ENCODE measurements at places on chromosomes 7 and 10.

- no peak for DNase-seq
These were observed 57.7 kb downstream of the PRSS58 start for GRCh38 chr7:142200206-142200605.

GRCh38 chr10:34101001-34101400 is 714.1 kb downstream of the PARD3 start:
- no peak for DNase-seq

- no peak for DNase-seq
These were observed 9.2 kb downstream of the PRKCQ start for GRCh38 chr10:6570893-6571292.

DNA sequence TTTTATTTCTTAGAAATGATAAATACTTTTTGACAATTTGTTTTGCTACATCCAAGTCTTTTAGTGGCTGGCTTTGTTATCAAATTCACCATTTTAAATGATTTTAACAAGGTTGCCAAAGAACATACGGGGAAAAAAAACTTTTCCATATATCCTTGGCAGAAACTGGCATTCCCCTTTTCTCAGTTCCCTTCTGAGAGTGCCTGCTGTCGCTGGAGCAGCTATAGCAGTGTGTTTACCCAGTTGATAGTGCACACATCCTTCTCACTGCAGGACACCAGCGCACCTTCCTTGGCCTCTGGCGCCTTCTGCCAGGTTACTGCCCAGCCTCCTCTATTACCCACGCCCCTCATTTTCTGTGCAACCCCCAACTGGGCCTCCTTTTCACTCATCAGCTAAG is 94.1 kb downstream of the ALOX5 start:
- DNase-seq = no peak

DNA sequence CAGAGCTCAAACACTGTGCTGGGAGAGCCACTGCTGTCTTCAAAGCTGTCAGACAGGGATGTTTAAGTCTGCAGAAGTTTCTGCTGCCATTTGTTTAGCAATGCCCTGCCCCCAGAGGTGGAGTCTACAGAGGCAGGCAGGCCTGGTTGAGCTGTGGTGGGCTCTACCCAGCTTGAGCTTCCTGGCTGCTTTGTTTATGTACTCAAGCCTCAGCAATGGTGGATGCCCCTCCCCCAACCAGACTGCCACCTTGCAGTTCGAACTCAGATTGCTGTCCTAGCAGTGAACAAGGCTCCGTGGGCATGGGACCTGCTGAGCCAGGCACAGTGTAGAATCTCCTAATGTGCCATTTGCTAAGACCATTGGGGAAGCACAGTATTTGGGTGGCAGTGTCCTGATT is 4.6 kb upstream of the CYP2C19 start:
- no peak for DNase-seq

DNA sequence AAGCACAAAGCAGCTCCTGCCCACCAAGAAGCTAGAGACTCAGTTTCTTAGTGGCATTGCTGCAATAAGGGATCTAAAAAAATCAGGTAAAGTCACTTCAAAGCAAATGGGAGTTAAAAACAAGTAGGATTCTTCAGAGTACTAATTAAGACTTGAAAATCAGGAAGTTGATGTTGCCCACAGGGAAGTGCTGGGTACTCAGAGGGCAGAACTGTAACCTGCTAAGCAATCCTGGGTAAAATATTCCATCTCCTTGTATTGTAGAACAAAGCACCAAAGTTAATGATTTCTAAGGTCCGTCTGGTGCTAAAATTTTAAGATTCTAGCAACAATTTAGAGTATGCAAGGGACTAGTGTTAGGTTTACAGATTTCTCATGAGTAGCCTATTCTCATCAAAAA is 8.3 kb downstream of the PEX1 start:
- no peak for DNase-seq

DNA sequence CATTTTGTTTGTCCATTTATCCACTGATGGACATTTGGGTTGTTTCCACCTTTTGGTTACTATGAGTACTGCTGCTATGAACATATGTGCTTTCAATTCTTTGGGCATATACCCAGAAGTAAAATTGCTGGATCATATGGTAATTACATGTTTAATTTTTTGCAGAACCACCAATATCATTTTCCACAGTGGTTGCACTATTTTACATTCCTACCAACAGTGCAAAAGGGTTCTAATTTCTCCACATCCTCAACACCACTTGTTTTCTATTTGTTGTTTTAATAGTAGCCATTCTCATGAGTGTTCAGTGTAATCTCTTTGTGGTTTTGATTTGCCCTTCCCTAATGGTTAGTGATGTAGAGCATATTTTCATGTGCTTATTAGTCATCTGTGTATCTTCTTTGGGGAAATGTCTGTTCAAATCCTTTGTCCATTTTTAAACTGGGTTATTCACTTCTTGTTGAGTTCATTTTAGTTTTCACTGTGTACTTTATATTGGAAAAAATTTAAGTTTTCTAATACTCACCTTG is 101.9 kb downstream of the HIBADH start:
- DNase-seq = peak; percentile 19

GRCh38 chr7:98278936-98279335 is 2.5 kb upstream of the BRI3 start:
- DNase-seq = peak; percentile 35

- DNase-seq = no peak
These were observed 65.1 kb downstream of the CLEC2L start for GRCh38 chr7:139588632-139589031.

GRCh38 chr10:62803724-62804355 is 680 bp upstream of the ADO start:
- DNase-seq = peak; percentile 57

- peak; percentile 50 for DNase-seq
These were observed 32.9 kb upstream of the JCAD start for GRCh38 chr10:30092151-30092790.
